Nephron progenitor cell (in vitro differentiated cells): ENCODE measurements at places on chromosomes 13 and 19.
A peak's percentile ranks its signal among the peaks of the same experiment; 100 is the strongest.

- no peak for DNase-seq
These were observed 34.2 kb downstream of the RXFP2 start for GRCh38 chr13:31773538-31773937.

DNA sequence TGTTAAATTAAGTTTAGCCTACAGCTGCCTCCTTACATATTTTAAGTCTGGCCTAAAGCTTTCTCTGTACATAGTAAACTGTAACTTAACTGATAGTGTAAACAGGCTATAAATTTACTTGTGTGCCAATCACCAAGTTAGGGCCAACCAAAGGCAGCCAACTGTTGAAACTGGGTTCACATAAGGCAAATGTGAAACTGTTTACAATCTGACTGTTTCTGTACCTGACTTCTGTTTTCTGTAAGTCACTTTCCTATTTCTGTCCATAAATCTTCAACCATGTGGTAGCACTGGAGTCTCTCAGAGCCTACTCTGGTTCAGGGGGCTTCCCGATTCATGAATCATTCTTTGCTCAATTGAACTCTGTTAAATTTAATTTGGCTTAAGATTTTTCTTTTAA lies 103.1 kb downstream of the RAP2A start:
- no peak for DNase-seq

- no peak for DNase-seq
These were observed 48.9 kb downstream of the CYP4F22 start for GRCh38 chr19:15557223-15557622.

- DNase-seq: no peak
These were observed 19.3 kb upstream of the TINCR start for GRCh38 chr19:5587071-5587455.

DNA sequence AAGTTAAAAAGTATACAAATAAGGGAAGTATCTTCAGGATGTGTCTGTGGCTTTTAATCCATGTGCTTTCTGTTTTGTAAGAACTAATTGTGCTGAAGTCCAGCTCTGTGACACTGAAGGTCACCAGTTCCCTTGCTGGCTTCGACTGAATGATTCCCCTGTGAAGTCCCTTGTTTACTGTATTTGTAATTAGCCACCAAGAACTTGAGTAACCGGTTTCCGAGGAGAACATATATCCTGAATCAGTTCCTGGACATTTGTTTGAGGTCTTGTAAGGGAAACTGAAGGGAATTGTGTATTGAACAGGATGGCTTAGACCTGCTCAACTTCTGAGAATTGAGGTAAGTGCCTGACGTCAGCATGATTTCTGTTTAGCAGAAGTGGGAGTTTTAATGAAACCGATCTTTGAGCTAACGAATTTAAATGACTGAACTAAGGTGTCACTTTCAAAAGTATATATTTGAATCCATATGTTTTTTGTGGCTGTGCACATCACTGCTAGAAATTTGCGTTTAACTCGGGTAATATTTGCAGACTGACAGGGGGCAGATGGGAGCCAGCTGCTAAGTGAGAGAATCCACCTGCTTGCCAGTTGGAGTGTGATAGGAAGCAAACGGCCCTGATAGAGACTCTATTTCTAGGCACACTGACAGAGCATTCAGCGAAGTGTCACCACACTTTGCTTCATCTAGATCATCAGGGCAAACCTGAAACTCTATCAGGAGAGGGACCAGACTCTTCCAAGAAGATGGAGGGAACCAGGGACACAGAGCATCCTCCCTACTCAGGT lies 530.0 kb downstream of the RFC3 start:
- no peak for DNase-seq

DNA sequence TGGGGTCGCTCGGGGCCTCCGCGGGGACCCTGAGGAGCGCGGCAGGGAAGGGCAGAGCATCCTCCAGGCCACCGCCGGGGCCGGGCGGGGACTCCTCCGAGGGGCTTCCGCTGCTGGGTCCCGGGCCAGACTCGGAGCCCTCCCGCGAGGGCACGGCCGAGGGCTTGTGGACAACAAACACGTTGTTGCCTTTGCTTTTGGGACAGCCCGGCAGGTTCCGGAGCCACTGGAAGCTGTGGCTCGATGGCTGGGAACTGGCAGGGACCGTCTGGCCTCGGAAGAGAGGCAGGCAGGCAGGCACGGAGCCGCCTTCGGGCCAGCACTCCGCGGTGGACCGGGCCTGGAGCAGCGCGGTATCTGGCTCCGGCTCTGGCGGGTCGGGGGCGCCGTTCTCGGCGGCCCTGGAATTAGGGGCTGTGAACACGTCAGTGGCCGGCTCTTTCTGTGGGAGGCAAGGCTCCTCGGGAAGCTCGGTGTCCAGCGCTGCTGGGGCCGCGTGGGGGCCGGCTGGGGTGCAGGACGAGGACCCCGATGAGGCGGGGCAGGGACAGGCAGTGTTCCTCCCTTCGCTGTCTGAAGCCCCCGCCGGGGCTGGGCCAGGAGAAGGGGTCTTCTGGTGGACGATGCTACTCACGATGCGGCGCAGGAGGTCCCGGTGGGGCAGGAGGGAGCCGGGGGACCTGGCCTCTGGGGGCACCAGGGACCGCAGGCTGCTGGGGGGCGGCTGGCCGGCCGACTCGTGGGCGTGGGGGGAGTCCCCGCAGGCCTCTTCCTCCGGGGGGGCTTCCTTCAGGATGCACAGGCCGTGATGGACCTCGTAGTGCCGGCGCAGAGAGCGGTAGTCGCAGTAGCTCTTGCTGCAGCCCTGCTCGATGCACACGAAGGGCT lies 27.6 kb downstream of the ZNF541 start:
- no peak for DNase-seq

DNA sequence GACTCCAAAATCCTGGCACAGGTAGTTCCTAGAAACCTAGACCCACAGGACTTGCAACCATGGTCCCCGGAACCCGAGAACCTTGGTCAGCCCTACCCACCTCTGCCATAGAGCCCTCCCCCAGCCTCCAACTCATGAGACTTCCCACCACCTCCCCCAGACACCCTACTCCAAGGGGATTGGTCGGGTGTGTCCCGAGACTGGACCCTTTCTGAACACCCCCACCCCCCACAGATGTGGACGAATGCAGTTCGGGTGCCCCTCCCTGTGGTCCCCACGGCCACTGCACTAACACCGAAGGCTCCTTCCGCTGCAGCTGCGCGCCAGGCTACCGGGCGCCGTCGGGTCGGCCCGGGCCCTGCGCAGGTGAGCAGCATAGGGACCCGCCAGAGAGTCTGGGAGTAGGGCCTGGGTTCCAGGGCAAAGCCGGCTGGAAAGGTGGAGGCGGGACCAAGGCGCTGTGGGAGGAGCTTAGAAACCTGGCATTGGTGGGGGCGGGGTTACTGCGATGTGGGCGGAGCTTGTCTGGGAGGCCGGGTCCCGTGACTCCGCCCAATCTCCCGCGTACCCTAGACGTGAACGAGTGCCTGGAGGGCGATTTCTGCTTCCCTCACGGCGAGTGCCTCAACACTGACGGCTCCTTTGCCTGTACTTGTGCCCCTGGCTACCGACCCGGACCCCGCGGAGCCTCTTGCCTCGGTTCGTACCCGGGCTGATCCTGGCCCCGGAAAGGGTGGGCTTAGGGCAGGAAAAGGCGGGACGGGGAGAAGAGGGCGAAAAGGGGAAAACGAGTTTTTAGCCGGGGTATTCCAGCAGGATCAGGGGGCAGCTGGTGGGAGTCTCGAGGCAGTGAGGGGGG lies 11.9 kb downstream of the LTBP4 start:
- peak; percentile 85 for DNase-seq

- no peak for DNase-seq
These were observed 140.0 kb downstream of the IRS2 start for GRCh38 chr13:109646423-109646822.

- DNase-seq: peak; percentile 65
These were observed at the start of gene KCNK6 for GRCh38 chr19:38319421-38320258. Gene KCNK6 (plus strand): TSS chr19:38319845. CDS start chr19:38319951, 106 bp downstream.

DNA sequence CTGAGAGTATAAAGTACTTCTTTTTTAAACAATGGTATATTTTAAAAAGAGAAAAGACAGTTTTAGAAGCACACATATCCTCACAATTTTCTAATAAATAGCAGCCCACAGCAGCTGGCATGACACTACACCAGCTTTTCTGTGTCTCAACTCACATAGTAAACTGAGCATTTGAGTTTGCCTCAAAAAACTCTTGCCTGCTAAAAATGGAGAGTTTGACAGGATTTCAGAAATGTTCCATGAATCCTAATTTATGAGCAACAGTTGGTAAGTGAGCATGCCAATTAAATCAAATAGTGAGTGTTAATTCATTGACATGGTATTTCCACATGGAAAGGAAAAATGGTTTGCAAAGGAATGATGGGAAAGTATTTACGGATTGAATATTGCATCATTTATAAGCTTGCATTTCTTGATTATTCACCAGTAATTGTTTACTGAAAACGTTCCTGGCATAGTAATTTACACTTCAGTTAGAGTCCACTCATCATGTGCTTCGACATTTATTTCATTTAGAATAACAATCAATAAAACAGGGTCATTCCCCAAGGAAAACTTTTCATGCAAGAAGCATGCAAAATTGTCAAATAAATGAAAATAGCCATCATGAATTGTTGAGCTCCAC lies 323.0 kb downstream of the EFNB2 start:
- DNase-seq: no peak

DNA sequence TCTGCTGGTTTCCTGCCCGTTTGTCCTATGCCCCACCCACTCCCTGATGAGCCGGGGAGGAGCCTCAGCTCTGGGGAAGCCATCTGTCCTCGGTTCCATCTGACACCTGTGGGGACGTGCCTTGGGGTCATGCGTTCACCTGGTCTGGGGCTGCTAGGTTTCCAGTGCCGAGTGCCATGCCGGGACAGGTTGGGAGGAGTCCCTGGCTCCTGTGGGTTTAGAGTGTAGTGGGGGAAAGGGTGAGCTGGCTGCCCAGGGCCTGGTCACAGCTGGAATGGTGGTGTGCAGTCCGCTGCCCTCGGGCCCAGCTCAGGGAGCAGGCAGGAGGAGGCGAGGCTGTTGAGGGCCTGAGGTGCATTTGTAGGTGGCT lies 2.5 kb downstream of the KDM4B start:
- peak; percentile 48 for DNase-seq

GRCh38 chr13:29496241-29496712 lies 99.2 kb downstream of the SLC7A1 start:
- DNase-seq: no peak

GRCh38 chr13:51550151-51550550 lies 34.1 kb upstream of the WDFY2 start:
- DNase-seq: no peak

DNA sequence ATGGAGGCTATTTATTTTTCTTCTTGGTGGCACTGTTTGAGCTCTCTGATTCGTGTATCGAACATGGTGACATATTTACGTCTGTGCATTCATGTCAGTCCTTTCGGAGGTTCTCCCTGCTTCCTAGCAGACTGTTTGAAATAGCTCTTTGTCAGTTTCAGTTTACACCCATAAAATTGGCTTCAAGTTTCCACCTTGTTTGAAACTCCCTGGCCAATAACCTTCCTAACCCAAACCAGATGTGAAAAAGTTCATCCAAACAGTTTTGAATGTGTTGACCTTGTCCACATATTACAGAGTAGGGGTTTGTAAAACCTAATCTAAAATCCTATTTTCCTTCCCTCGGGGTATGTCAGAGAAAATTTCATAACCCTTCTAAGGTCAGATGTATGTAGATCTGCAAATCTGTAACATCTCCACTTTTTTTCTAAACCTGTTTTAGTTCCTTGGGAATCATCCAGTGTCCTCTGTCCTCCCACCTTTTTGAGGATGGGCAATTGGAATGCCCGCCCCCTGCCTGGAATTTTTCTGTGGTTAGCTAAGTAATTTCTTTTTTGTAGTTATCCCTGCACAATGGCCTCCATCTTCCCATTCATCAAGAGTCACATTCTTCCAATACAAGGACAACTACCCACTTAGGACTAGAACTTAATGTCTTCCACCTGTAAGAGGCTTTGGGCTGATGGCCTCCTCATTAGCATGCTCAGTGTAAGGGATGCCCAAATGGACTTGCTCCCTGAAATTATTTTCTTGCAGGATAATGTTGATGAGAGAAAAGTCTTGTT lies 499.8 kb downstream of the GPC6 start:
- peak; percentile 41 for DNase-seq

DNA sequence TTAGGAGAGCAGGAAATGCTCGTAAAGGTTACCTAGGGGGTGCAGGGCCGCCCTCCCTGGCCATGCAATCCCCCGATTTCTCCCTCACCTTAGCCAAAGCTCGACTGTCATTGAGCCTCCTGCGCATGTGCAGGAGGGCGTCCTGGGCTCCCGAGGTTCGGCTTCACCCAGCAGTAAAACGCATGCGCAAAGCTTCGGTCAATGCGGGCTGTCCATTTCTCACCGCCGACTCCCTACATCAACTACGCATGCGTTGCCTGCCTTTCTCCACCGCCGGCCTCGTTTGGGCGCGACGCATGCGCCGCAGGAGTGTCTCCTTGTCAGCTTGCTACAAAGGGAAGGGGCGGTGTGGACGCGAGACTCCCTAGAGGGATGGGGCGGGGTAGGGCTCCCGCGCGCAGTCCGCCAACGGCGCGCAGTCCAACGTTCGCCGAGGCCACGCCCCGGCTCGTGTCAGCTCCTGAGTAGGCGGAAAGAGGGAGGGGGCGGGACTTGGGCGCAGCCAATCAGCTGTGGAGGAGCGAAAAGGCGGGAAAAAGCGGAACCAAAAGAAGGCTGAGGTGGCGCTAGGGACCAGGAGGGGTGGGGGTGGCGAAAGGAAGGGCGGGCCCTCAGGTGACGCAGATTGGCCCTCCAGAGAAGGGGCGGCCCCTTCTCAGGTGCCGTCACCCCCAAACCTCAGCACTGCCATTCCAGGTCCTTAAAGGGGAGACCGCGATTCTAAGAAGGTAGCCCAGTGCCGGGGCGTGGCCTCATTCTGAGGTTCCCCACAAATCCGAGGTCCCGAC lies at the start of the genes SYNGR4 and TMEM143:
Gene SYNGR4 (plus strand): TSS at position 558 of the 788 bp plus-strand sequence. CDS start 1,476 bp downstream, outside the sequence.
Gene TMEM143 (minus strand): TSS at position 131 of the 788 bp plus-strand sequence. CDS start 20 bp downstream, at position 111.
- peak; percentile 97 for DNase-seq

- no peak for DNase-seq
These were observed 80.2 kb downstream of the ZAR1L start for GRCh38 chr13:32234914-32235313.

DNA sequence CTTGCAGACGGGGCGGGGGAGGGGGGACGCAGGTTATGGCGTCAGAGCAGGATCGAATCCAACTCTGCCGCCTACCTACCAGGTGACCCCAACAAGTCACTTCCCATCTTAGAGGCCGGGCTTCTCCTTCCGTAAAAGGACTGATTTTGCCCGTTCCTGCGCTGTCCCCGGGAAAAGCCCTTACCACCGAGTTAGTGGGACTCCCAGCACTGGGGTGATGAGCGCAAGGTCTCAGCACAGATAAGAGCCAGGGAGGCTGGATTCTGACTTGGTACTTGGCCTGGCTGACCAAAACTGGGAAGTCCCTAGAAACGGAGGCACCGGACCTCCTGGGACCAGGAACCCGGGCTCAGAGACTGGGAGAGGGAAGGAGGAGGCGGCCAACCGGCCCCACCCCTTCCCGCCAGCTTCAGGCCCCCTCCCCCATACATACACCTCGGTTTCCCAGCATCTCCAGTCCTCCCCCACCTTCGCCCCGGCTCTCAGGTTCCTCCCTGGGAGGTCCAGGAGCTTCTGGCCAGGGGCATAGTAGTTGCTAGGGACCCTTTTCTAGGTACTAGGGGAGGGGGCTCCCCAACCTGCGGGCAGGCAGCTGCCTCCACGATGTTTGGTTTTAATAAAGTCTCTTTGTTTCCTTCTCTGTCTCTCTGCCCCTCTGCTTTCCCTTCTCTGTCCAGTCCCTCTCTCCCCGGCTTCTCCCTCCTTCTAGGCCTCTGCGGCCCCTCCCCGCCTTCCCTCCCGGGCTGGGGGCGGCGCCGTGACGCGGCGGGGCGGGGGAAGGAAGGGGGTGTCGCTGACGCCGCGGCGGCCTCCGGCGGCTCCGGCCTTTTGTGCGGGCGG lies at the start of gene GRAMD1A:
Gene GRAMD1A (plus strand): TSS at position 826 of the 840 bp plus-strand sequence. CDS start 156 bp downstream, outside the sequence.
- DNase-seq: peak; percentile 86

GRCh38 chr13:33372251-33372919 lies 86.8 kb upstream of the STARD13 start:
- no peak for DNase-seq
